SK-N-MC (cell line): ENCODE measurements at places on chromosomes 5 and 9.

DNA sequence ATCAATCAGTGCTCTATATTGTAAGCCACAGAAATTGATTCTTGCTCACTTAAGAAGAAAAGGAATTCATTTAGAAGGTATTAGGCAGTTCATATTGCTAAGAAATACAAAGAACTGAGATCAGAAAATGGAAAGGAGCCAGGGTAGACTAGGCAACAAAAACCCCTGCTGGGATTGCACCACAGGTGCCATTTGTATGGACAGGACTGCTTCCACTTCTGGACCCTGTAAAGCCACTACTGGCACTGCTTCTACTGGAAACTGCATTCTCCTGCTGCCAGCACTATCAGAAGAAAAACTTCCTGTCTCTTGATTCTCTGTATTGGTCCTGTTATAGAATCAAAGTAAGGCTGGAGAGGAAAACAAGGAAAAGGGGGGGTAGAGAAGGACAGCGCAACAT, 45.9 kb downstream of the CERT1 start:
- DNase-seq = no peak

GRCh38 chr9:117242082-117242481, 172.8 kb downstream of the ASTN2 start:
- no peak for DNase-seq

- DNase-seq = no peak
These were observed 29.4 kb upstream of the POMT1 start for GRCh38 chr9:131473198-131473885.

GRCh38 chr5:179176571-179177230, 116.5 kb downstream of the ZNF354C start:
- no peak for DNase-seq

GRCh38 chr5:91272858-91273257, 110.3 kb downstream of the ARRDC3 start:
- no peak for DNase-seq

GRCh38 chr9:18327121-18327520, 146.8 kb upstream of the ADAMTSL1 start:
- no peak for DNase-seq

GRCh38 chr9:6925836-6926235, 168.1 kb downstream of the KDM4C start:
- DNase-seq = no peak

DNA sequence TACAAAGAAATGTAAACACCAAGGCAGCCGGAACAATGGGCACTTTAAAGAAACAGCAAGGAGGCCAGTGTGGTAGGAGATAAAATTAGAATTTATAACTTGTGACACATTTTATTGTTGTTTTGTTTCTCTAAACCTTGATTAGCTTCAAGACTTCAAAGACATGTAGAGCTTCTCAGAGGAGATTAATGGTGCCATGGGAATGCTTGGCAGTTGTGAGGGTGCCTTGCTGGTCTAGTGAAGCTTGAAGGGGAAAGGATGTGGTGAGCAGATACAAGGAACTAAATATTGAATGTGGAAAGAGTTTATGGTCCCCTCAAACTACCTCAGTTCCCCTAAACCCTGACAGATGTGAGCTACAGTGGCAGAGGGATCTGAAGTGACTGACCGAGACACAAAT, 322.4 kb upstream of the ADAMTS16 start:
- no peak for DNase-seq

DNA sequence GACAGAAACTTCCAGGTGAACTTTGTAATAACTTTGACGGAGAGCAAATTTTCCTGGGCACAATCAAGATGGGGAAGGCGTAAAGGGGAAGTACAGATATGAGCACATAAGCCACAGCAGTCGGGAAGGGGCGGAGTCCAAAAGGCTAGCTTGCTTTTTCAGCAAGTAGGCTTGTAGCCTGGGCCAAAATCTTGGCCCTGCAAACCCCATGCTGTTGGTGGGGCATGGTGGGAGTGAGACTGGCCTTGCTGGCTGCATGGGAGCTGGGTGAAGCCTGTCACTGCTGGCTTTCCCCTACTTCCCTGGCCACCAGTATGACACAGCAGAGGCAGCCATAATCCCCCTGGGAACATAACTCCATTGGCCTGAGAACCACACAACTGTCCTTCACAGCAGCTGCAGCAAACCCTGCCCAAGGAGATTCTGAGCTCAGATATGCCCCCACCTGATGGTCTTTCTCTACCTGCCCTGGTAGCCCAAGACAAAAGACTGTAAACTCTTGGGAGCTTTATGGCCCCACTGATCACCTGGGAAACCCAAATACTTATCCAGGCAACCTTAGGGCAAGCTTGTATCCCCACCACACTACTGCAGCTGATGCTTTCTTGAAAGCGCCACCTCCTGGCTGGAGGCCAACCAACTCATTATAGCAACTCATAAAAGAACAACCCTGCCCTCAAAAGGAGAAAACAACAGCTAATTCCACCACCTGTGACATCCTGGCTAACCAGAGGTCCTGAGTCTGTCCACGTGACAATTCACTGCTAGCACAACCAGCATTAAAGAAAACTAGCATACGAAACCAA, 24.0 kb downstream of the DCTN4 start:
- no peak for DNase-seq

- DNase-seq = no peak
These were observed 136.2 kb upstream of the TRIM32 start for GRCh38 chr9:116550696-116551436.

DNA sequence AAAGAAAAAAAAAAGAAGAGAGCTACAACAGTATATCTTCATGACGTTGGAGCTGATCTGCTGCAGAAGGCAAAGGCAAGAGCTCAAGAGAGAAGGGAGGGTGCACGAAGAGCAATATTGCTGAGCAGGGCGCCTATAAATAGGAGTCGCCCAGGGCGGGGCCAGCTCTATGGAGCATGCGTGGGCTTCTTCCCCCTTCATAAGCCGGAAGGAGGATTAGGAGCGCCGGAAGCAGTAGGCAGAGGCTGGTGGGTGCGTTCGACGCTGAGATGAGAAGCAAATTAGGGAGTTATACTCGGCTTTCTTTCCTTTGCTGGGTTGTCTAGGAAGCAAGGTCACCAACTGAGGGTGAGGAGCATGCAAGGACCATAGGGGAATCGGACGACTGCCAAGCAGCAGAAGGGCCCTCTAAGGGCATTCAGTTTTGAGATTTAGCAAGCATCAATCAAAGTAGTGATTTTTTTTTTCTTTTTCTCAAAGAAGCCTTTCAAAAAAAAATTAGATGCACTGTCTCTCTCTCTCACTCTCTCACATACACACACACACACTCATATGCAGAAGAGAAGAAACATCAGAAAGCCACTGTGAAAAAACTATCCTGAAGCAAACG, 496.7 kb downstream of the ENC1 start:
- DNase-seq = no peak

GRCh38 chr9:79007701-79008483, 563.9 kb upstream of the TLE4 start:
- no peak for DNase-seq

- no peak for DNase-seq
These were observed 674.9 kb downstream of the SEMA5A start for GRCh38 chr5:8870959-8871355.

GRCh38 chr5:132342291-132343180, 27.0 kb upstream of the SLC22A5 start:
- DNase-seq = no peak

DNA sequence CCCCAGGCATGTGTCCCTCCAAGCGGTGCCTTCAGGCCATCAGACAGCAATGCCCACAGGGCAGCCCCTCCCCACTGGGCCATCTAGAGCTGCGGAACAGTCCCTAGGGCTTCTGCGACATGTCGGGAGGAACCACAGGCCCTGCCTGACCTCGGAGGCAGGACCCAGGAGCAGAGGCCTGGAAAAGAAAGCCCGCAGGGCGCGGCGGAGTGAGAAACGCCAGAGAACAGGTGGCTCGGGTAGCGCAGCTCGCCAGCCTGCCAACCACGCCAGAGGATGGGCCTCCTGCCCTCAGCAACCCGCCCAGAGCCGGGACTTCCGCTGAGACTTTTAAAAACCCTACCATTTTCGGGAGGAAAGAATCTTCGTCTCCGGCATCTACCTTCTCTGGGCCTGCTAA, 715 bp downstream of the LCN8 start:
- DNase-seq = no peak

DNA sequence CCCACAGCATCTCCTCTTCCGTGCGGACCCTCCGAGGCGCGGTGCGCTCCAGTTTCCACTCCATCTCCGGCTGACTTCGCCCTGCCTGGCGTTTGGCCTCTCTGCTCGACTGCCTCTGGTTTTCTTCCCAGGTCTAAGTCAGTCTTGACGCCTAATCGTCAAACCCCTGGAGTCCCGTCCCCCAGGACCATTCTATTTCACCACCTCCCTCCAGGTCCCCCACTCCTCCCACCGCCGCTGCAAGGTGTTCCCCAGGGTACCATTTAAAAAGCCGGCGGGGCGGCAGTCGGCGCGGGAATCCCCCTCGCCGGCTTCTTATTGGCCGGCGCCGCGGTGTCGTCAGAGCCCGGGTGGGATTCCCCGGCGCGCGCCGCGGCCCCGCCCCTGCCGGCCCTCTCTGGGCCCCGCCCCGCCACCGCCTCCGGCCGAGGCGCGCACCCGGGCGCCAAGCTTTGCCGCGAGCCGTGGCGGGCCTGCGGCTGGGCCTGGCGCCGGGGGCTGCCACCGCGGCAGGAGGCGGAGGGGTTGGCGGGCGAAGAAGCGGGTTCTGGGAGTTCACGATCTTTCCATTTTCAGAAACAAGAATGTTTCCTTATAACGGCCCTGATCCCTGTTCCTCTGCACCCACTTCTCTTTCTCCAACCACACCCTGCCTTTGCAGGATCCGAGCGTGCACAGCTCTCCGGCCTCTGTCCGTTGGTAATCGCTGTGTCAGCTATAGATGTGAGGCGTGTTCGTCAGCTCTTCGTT, at the start of gene CDC20B:
Gene CDC20B, minus strand, starts transcription at position 241 of the 750 bp plus-strand sequence. Its CDS starts 177 bp downstream, at position 64.
- no peak for DNase-seq

GRCh38 chr9:77707383-77708063, 59.4 kb upstream of the GNA14 start:
- no peak for DNase-seq

GRCh38 chr5:78985116-78985724, at the start of gene ARSB:
TSS of gene ARSB (minus strand) at chr5:78985310. CDS start at chr5:78985248, 62 bp downstream.
- no peak for DNase-seq

GRCh38 chr5:4226565-4226964, 630.9 kb downstream of the IRX1 start:
- DNase-seq = no peak

GRCh38 chr9:107350443-107350842, 67.4 kb downstream of the RAD23B start:
- DNase-seq = no peak

DNA sequence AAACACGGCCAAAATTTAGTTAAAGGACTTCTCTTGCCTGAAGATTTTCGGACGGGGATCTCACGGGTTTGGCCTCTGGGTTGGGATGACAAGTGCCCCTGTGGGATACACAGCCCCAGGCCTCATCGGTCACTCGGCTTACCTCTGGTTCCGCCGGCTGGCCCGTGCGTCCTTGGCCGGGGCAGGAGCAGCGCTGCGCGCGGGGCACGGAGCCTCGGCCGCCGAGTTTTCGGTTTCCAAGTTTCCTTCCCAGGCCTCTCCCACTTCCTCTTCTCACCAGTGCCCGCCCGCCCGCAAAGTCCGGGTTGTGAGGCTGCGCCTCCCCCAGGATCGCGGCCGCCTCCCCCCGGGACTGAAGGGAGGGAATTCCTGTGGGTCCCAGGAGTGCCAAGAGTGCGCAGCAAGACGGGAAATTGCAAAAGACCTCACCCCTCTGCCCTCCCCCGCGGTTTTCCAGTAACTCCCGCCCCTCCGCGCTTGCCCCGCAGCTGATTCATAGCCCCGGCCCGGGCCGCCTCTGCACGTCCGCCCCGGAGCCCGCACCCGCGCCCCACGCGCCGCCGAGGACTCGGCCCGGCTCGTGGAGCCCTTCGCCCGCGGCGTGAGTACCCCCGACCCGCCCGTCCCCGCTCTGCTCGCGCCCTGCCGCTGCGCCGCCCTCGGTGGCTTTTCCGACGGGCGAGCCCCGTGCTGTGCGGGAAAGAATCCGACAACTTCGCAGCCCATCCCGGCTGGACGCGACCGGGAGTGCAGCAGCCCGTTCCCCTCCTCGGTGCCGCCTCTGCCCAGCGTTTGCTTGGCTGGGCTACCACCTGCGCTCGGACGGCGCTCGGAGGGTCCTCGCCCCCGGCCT, at the start of gene OSMR:
Gene OSMR, plus strand, starts transcription at position 487 of the 853 bp plus-strand sequence. CDS start 23,033 bp downstream, outside the sequence.
- DNase-seq = no peak

DNA sequence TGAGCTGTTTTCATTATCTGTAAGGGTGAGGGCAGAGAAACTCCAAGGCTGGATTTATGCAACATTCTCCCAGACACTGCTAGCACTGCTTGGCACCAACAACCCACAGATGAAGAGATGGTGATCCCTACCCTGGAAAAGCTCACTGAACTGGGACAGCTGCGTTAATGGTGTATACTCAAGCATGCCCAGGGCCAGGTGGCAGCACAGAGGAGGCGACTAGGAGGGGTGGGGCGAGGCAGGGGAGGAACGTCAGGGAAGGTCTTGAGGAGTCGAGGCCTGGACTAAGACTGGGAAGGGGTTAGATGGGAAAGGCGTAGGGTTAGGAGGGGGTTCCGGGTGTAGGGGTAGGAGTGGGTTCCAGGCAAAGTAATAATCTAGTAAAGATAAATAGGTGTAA, 73.1 kb upstream of the TBC1D9B start:
- no peak for DNase-seq

- no peak for DNase-seq
These were observed 3.6 kb upstream of the B4GALT1 start for GRCh38 chr9:33170464-33171415.

- DNase-seq = no peak
These were observed 226.3 kb downstream of the AOPEP start for GRCh38 chr9:94952565-94953373.

DNA sequence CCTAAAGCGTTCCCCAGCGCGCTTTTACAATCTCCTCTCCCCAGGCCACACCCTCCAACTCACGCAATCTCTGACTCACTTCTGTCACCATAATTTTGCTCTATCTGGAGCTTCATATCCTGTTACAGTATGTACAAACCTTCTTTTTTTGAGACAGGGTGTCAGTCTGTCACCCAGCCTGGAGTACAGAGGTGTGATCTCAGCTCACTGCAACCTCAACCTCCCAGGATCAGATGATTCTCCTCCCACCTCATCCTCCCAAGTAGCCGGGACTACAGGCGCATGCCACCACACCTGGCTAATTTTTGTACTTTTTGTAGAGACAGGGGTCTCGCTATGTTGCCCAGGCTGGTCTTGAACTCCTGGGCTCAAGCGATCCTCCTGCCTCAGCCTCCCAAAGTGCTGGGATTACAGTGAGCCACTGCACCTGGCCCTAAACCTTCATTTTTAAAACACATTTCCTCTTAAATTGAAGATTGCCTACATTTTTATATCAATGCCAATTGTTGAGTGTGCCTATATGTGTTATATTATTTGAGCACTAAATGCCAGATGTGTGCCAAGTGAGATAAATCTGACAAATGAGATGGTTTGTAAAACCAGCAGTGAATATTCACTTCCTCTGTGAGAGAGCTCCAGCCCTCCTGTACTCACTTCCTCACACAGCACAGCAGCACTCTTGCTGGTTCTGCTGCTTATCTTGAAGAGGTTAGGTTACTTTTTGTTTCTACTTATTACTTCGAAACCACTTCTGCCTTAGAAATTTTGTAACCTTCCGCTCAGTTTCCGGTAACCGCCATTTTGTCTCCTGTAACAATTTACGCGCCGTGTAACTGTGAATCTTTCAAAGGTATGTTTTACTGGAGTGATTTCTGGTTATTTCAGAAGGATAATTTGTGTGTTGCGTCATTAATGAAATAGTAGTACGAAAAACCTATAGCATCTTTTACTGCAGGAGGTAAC, 57.9 kb downstream of the DOCK8 start:
- no peak for DNase-seq
